ENCODE measurements at places on chromosomes 1 and 21.

DNA sequence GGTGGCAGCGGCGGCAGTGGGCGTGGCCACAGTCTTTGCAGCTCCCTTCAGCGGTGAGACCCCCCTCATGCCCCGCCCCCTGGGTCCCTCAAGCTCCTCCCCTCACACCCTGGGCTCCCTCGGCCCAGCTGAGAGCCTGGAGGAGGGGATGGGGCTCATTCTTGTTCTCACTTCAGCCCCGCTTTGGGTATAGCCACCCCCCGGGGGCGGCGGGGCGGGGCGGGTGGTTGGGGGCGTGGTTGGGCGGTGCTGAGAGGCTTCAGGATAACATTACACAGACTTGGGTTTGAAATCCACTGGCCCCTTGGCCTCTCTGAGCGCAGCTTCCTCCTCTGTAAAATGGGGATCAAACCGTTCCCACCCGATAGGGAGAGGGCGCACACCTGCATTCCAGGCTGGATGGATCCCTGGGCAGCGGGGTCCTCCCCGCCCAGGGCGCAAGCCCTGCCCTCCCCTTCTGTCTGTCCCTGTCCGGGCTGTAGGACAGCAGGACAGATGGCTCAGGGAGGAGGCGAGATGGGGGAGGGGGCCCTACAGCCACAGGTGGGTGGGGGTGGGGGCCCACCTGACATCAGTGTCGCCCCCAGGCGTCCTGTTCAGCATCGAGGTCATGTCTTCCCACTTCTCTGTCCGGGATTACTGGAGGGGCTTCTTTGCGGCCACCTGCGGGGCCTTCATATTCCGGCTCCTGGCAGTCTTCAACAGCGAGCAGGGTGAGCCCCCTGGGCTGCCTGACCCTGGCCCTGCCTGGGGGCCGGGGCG lies 5.1 kb downstream of the CLCNKA start:
- H3K4me3 ChIP-seq = no peak overlapping the region
- no peaks in the 10 kb centered on the region for H3K36me3 ChIP-seq
- no peaks in the 10 kb centered on the region for H3K4me1 ChIP-seq
- H3K27ac ChIP-seq = no peak overlapping the region

- no peaks in the 10 kb centered on the region for H3K36me3 ChIP-seq
- no peak overlapping the region for H3K27ac ChIP-seq
- DNase-seq = no peak
- no peak overlapping the region for H3K4me3 ChIP-seq
These were observed 7.2 kb upstream of the TRAF3IP3 start for GRCh38 chr1:209748620-209749019.

DNA sequence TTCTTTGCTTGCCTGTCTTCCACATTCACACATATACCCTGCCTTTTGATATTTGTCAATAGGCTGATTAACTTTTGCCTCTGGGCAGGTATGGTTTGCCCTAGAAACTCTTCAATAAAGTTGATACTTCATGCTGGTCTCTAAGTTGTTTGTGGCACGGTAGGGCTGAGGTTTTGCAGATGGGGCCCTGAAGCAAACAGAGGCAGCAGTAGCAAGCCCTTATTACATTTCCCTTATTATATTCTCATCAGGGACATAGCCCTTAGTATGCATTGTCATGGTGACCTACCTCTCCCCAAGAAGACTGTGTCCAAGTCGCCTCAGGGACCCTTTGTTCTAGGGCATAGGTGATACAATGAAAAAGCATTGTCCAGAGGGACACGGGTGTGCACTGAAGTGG lies at the start of gene OR6P1:
TSS of gene OR6P1 (minus strand) at position 101 of the 400 bp plus-strand sequence. CDS start 6,976 bp downstream, outside the sequence.
- no peak within 1 kb of the TSS for H3K27ac ChIP-seq
- H3K4me3 ChIP-seq = no peak within 1 kb of the TSS
- H3K4me1 ChIP-seq = no peaks in the 10 kb centered on the region

DNA sequence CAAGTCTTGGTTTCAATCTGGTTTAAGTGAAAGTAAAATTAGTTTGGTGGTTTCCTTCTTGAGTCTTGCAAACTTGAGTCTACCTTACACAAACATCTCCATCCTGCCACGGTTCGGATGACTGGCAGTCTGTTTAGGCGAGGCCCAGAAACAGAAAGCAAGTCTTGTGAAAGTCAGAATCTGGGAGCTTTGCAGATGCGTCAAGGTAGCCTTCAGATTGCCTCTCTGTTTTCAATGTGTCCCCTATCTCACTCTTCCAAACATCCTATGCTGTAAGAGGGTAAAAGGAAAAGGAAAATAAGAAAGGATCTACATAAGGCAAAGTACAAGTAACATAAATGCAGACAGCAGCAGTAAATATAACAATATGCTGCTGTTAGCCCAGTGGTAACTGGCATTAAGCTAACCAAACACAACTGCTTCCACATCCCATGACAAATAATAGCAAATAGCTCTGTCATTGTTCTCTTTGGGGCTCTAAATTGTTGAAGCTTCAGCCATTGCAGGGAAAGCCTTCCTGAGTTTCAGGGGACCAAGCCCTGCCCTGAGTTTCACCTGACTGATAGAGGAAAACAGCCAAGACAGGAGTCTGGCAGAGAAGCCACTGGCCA lies 26.2 kb upstream of the C1orf105 start:
- no peak for DNase-seq
- no peaks in the 10 kb centered on the region for H3K36me3 ChIP-seq
- H3K27ac ChIP-seq = no peak overlapping the region
- H3K27me3 ChIP-seq = no peaks in the 10 kb centered on the region
- H3K4me3 ChIP-seq = no peak overlapping the region

- H3K4me3 ChIP-seq = no peak overlapping the region
- no peaks in the 10 kb centered on the region for H3K36me3 ChIP-seq
- DNase-seq = no peak
- no peaks in the 10 kb centered on the region for H3K27me3 ChIP-seq
- no peak overlapping the region for H3K27ac ChIP-seq
- H3K4me1 ChIP-seq = no peaks in the 10 kb centered on the region
These were observed 112.2 kb upstream of the MROH9 start for GRCh38 chr1:170823120-170823519.

DNA sequence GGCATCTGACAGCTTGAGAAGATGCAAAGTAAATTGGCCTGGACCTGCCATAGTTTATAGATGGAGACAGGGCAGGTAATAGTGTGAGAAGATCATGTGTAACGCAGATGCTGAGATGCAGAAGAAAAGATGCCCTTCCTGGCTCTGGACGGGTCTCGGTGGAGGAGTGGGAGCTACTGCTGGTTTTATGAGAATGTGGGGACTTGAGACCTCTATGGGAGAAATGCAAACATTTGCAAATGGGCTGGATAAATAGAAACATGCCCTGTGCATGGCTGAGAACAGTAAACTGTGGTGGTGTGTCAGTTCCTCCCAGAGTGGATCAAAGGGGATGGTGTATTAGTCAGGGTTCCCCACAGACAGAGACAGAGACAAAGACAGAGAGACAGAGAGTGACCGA lies 21.9 kb downstream of the UBASH3A start:
- no peak for DNase-seq
- no peaks in the 10 kb centered on the region for H3K36me3 ChIP-seq
- H3K27me3 ChIP-seq = peaks cover 7% of the 10 kb centered on the region
- no peaks in the 10 kb centered on the region for H3K4me1 ChIP-seq
- no peak overlapping the region for H3K27ac ChIP-seq
- no peak overlapping the region for H3K4me3 ChIP-seq

GRCh38 chr1:21313203-21313885 lies 23.1 kb upstream of the ECE1 start:
- no peak for DNase-seq
- no peaks in the 10 kb centered on the region for H3K4me1 ChIP-seq
- no peaks in the 10 kb centered on the region for H3K36me3 ChIP-seq
- H3K4me3 ChIP-seq = no peak overlapping the region
